ENCODE measurements at places on chromosomes 6 and 20.
A peak's percentile ranks its signal among the peaks of the same experiment; 100 is the strongest.

DNA sequence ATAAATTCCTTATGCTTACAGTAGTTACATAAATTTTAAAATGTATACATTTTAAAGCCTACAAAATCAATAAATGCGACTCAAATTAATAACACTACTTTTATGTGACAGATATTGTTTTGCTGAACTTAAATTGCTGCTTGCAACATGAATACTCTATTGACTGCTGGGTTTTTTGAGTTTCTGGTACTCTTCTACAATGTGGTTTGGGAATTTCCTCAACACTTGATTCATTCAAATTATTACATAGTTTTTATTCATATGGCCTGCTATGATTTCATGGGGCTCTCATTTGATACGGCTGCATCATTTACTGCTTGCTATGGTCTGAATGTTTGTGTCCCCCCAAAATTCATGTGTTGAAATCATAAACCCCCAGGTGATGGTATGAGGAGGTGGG lies 2.3 kb upstream of the TXLNB start:
- no peak for DNase-seq

GRCh38 chr20:37541326-37541725 lies 13.7 kb upstream of the BLCAP start:
- DNase-seq: no peak

DNA sequence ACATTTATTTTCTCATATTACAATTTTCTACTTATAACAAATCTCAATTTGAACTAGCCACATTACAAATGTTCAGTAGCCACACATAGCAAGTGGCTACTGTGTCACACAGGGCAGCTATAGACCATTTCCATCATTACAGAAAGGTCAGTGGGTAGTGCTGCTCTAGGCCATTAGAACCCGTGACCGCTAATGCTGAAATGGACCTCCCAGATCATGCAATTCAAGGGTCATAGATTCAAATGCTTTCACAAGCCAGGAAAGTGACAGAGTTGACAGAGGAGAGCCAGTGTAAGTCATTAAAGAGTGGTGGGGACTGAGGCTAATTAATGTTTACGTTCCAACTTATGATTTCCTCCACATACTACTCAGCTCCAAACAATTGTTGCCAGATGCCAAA lies 3.5 kb upstream of the OCSTAMP start:
- DNase-seq: no peak

DNA sequence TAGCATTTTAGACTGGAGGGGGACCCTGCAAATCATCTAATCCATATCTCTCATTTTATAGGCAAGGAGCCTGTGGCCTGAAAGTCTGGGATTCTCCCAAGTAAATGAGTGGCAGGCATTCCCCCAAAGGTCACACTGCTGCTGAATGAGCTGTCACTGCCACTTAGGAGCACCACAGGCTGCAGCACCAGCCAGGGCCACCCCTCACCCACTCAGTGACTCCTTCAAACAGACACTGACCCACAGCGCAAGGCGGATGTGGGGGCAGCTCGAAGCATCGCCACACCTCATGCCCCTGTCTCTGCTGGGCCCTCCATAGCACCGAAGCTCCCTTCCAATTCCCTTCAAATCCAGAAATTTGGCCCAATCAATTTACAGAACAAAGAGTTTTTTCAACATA lies 119.9 kb upstream of the ARID1B start:
- DNase-seq: no peak

- no peak for DNase-seq
Measured at GRCh38 chr20:20832715-20833114, 120.3 kb upstream of the RALGAPA2 start.

DNA sequence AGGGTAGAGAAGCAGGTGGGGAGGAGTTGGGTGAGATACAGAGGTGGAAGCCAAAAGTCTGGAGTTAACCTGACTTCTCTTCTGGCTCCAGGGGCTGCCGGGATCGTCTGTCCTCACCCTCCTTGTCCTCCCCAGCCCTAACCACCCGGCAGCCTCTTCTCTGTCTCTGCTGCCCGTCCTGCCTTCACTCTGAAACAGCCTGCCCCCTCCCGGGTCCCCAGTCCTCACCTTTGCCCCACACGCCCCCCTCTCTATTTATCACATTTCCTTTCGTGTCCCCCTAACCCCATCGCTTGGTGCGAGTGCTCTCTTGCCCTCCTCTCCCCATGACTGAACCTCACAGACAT lies 5.7 kb downstream of the RING1 start:
- no peak for DNase-seq

GRCh38 chr6:152696522-152696921 lies 1.2 kb upstream of the MYCT1 start:
- no peak for DNase-seq

DNA sequence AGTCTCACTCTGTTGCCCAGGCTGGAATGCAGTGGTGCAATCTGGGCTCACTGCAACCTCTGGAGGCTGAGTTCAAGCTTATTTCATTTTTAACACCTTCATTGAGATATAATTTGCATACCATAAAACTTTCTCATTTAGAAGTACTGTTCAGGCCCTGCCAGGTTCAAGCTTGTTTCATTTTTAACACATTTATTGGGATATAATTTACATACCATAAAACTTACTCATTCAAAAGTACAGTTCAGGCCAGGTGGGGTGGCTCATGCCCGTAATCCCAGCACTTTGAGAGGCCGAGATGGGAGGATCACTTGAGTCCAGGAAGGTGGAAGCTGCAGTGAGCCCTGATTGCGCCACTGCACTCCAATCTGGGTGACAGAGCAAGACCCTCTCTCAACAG lies 5.5 kb downstream of the OR2B6 start:
- DNase-seq: no peak

DNA sequence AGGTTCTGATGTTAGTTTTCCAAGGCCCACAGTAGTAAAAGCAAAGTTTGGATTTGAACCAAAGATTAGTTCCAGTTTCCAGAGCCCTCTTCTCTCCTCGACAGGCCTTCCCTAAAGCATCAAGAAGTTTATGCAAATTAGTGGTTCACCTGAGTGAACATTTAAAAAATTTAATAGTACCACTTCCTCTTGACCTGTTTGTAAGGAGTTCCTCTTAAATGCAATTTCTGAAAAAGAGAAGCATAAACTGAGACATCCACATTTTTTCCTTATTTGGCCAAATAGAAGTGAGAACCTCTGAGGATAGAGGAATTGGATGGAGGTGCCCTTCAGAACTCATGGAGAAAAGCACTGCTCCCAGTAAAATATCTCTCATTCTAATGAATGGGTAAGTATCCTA lies 1.2 kb upstream of the DSE start:
- no peak for DNase-seq

DNA sequence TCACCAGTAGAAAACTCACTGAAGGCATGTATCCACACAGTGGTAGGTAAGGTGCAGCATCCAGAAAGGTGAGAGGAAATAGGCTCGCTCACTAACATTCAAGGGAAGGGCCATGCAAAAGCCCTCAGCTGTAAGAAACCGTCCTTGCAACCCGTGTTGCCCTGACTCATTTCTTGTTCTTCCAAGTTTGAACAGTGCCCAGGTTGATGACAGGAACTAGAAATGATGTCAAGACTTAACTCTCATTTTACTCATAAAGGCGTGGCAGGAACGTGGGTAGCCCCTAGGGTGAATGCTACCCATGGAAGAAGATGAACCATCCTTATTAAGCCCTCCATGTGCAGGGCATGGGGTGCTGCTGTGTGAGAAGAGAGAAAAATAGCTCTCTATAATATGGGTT lies 187.6 kb downstream of the CD83 start:
- no peak for DNase-seq

GRCh38 chr6:135128268-135128914 lies 52.7 kb upstream of the MYB start:
- DNase-seq: peak; percentile 47

- DNase-seq: no peak
Measured at GRCh38 chr20:3233131-3233990, 5.6 kb downstream of the SLC4A11 start.

DNA sequence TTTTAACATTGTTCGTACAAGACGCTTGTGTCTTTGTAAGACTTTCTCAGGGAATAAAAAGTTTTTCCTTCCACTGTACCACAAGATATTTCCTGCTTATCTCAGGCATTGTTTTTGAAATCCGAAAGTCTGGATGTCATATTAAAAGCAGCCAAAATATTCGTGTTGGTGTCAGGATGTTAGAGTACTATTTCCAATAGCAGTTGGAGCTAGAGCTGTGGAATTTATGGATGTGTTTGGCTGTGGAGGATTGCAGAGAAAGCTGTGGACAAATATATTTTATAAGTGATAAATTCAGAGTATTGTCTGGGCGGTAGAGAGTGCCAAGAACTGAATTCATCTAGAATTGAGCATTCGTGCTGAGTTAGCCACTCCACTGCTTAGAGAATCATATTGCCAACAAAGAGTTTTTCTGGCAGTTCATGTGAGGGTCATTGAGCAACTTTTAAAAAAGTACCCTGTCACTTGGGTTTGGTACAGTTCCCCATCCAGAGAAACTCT lies 57.7 kb downstream of the ZDHHC14 start:
- no peak for DNase-seq

- no peak for DNase-seq
Measured at GRCh38 chr20:23021541-23021940, 13.6 kb upstream of the SSTR4 start.

DNA sequence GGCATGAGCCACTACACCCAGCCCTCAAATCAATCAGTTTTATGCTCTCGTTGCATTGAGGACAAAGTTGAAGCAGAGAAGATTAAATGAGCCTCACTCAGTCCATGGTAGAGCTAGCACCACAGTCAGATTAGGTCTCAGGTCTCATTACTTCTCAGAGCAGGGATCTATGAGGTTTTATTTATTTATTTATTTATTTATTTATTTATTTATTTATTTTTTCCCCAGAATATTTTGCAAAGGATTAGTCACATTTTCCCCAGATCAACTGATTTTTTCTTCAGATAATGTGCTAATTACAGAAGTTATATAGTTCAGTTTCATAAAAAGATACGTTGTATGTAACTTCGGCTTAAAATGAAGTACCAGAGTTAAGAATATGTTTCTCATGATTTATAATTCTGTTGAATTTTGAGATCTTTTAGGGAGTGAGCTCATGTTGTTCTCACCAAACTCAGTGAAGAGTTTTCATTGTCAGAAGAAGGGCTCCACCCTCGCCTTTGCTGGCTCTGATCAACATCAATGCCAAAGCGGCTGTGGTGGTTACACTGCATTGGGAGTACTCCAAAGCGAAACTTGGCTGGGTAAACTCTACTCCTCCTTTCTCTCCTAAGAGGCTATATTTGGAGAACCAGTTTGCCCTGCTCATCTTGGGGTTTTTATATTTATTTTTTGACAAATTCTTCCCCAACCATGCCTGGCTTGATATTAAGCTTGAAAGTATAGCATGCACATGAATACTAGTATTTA lies 12.9 kb upstream of the ID4 start:
- DNase-seq: no peak

GRCh38 chr20:57879779-57880570 lies 170.2 kb upstream of the PMEPA1 start:
- DNase-seq: no peak

GRCh38 chr6:88339761-88340160 lies 173.6 kb upstream of the CNR1 start:
- no peak for DNase-seq

GRCh38 chr6:89284963-89285735 lies 29.9 kb downstream of the GABRR2 start:
- no peak for DNase-seq

Data from stimulated activated CD4-positive, alpha-beta T cell treated with anti-CD3 and anti-CD28 coated beads, Interleukin-12 subunit alpha, Interleukin-12 subunit beta, amount 100 ng/mL, for 24 hours (primary cell).